ENCODE measurements at places on chromosomes 16 and 17.
A peak's percentile ranks its signal among the peaks of the same experiment; 100 is the strongest.

DNA sequence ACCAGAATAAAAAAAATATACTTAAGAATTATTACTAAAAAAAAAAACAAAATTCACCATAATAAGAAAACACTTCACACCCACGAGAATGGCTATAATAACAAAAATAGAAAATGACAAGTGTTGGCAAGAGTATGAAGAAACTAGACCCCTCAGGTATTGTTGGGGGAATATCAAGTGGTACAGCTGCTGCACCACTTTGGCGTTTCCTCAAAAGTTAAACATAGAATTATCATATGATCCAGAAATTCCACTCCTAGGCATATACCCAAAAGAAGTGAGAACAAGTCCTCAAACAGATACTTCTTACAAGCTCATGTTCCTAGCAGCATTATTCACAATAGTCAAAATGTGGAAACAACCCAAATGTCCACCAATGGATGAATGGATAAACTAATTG lies 26.3 kb downstream of the AMFR start:
- H3K4me3 ChIP-seq, result no peak overlapping the region
- no peak for DNase-seq
- H3K27me3 ChIP-seq, result no peaks in the 10 kb centered on the region
- no peak overlapping the region for H3K27ac ChIP-seq

DNA sequence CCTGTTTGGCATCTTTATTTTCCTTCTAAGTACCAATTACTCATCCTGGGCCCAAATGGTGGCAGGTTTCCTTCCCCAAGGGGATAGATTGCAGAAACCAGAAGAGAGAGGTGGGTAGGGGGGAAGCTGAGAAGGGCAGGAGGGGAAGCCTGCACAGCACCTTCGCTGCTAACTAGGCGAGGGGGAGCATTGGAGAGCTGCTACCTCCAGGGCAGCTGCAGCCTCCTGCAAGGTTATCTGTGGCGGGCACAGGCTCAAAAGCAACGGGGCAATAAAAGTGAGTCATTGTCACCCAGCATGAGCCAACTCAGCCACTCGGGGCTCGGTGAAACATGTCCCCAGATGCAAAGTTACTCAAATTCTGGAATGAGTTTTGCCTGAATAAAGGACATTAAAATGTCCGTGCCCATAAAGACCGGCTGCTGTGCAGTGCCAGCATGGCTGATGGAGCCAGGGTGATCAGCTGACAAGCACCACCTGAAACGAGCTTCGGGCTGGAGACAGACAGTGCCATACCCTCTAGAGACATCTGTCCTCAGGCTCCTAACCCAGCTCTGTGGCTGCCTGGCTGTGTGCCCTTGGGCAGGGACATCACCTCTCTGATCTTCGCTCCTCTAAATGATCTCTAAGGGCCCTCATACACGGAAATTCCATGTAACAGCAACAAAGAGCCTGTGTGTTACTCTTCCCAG lies 68.1 kb upstream of the GRIN2A start:
- no peaks in the 10 kb centered on the region for H3K36me3 ChIP-seq
- H3K27me3 ChIP-seq, result peaks cover 7% of the 10 kb centered on the region
- peaks cover 1% of the 10 kb centered on the region for H3K4me1 ChIP-seq
- no peak for DNase-seq
- H3K4me3 ChIP-seq, result no peak overlapping the region
- H3K27ac ChIP-seq, result no peak overlapping the region

DNA sequence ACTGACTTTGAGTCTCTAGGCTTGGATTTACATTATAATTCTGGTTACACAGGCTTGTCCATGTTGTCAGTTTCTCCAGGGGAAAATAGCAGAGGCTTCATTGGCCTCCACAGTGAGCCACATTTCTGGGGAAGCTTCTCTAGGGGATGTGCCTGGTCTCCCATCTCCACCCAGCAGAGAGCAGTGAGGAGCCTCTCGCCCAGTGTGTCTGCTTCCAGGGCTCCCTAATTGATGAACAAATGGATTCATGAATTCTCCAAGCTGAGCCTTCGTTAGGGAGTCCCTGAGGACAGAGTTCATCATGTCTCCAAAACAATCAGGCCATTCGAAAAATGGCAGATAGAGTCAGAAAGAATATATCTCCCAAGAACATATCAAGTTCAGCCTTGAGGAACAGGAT lies 162.4 kb upstream of the TOX3 start:
- H3K27me3 ChIP-seq, result no peaks in the 10 kb centered on the region
- H3K36me3 ChIP-seq, result no peaks in the 10 kb centered on the region
- no peak overlapping the region for H3K4me3 ChIP-seq
- no peak for DNase-seq
- H3K4me1 ChIP-seq, result no peaks in the 10 kb centered on the region

DNA sequence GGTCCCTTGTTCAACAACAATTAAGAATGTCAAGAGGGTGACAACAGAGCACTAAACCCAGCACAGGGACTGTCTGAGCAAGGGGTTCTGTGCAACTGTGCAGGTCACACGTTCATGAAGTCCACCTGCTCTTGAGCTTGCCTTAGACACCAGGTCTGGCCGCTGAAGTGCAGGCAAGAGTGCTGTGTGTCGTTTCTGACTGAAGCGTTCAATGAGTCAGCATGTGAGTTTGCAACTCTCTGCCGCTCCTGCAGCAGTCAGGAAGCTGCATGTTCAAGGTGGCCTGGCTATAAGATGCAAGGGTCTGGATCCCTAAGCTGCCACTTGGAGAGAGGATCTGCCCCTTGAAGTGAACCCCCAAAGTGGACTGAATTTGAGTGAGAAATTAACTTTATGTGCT lies 332.7 kb upstream of the HSBP1 start:
- H3K27ac ChIP-seq, result no peak overlapping the region
- H3K4me3 ChIP-seq, result no peak overlapping the region
- no peaks in the 10 kb centered on the region for H3K36me3 ChIP-seq
- no peaks in the 10 kb centered on the region for H3K4me1 ChIP-seq
- peaks cover 9% of the 10 kb centered on the region for H3K27me3 ChIP-seq

DNA sequence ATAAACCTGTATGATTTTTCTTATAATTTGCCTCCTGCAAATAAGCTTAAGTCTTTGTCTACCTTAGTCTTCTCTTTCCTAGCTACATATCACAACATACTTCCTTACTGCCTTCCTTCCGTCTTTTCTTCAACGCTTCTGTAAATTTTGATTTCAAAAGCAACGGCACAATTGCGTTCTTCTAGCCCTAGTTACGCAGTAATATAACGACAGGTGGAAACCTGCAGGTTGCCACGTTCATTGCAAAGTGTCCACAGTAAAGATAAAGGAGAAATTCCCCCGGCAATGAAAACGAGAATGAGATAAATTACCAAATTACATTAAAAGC lies 546 bp upstream of the PSMD7 start:
- H3K27me3 ChIP-seq, result no peaks in the 10 kb centered on the region
- no peak for DNase-seq
- H3K27ac ChIP-seq, result peak overlapping the region; percentile 97
- peak overlapping the region; percentile 99 for H3K4me3 ChIP-seq
- peaks cover 31% of the 10 kb centered on the region for H3K36me3 ChIP-seq

Data from stimulated activated naive B cell treated with anti-CD40 and anti-IgM and Interleukin-4, amounts not matched to agents 10 μg/mL and 1 μg/mL and 100 μg/mL, for 72 hours (primary cell).